ENCODE measurements at places on chromosomes 5 and 9.

GRCh38 chr5:77356740-77357139, 135.4 kb downstream of the WDR41 start:
- DNase-seq, result no peak

DNA sequence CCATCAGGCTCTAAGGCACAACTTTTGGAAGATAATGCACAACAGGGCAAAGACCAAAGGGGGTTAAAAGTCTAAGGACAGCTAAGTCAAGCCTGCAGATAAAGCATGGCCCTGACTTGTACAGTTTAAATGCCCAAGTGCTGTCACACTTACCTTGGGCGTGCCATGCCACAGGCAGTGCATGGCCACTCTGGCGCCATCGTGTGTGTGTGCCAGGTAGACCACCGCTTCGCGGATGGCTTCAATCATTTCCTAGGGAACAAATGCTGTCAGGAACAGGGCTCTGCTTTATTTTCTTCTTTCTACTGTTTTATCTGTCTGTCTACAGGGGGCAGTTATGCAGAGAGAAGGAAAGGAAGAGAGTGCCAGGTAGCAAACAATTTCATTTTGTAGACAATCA, 19.3 kb downstream of the PUM3 start:
- DNase-seq, result no peak

DNA sequence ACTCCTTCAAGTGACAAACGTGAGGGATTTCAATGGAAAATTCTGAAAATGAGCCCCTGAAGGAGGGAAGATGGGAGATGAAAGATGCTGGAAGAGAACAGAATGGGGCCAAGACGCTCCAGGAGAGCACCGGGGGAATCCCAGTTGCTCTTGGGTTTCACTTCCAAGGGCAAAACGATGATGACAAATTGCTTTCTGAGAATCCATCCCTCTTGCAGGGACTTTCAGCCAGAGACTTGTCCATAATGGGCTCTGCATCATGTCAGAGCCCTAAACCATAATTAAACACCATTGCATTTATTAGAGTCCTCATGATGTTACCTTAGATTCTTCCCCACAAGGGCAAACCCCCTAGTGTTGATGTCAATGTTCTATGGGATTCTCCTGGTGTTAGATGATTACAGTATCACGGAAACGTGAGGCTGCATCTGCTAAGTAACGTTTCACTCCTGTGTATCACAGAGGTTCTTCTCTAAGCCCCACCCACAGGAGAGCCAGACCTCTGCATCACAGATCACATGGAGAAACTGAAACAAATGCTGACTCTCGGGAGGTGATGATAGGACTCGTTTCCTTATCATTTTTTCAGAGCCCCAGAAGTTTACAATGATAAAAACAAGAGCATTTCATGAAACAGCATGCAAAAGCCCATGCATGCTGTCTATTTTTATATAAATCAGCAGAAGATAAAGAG, 114.4 kb downstream of the TENT4A start:
- no peak for DNase-seq

DNA sequence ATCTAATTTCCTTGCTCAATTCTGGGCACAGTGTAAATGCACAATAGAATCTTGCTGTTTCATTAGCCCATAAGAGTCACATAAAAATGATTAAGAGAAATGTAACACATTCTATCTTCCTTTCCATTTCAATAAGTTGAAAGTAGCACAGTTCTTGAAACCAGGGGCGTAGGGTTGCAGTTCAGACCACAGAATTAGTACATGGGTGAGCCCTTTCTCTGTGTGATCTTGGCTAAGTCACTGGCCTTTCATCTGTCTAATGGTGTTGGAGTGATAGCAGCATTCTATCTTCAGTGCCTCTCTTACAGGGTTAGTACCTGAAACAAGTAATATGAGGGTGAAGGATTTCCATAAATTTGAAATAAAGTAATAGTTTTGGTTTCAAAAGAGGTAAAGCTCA, 445.3 kb upstream of the ZNF462 start:
- no peak for DNase-seq

GRCh38 chr5:72426019-72426418, 81.2 kb downstream of the ZNF366 start:
- DNase-seq, result no peak

GRCh38 chr9:3495855-3496254, 29.9 kb downstream of the RFX3 start:
- no peak for DNase-seq

DNA sequence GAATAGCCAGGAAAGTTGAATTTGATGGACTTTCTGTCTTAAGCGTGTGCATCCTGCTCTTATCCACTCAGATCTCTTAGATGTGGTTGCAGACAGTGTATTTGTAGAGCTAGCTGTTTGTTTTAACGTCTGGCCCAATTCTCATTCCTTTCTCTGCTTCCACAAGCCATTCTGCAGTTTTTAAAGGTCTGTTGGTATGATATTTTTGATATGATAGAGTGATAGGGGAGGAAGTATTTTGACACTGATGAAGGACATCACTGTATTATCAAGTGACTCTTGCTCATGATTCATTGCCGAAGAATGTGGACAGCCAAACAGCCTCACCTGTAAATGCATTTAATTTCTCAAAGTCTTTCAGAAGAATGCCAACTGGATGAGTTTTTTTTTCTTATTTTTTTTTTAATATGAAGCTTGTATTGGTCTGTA, 4.5 kb downstream of the TJP2 start:
- DNase-seq, result no peak

- no peak for DNase-seq
These were observed 112.1 kb downstream of the BASP1 start for GRCh38 chr5:17329571-17329970.

DNA sequence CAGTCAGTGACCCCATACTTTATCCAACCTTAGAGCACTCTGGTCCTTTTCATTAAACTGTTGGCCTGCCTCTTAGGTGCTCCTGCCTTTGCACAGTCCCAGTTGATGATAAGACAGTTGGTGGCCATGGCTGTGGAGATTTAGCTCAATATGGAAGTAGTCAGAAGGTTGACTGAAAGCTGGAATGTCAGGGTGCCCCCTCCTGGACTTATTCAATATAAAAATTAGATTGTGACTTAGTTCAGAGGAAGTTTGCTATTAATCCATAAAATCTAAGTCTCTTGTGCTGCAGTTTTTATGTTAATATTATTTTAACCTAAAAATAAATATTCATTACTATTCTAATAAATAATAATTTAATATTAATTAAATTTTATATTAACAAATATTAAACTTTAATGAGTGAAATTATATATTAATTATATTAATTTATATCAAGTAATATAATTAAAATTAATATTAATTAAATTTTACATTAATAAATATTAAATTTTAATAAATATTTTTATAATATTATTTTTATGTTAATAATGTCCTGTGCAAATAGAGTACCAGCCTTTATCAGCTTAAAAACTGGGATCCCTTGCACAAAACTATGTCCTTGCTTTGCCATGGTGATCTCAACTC, 77.7 kb upstream of the ADAMTSL1 start:
- no peak for DNase-seq

DNA sequence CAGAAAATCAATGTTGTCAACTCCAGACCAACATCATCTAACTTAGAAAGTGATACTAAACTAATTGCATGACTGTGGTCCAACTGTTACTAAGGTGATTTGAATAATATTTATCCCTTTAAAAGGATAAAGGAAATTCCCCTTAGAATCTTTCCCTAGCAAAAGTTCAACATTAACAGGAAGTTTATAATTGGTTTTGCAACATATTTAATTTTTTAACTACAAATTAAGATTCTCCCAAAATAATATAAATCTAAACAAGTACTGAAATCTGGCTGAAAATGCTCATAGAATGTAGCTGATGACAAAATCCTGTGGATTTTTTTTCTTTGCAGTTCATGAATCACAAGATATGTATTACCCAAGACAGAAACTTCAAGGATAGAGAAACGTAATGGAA, 151.4 kb downstream of the LPAR1 start:
- no peak for DNase-seq

DNA sequence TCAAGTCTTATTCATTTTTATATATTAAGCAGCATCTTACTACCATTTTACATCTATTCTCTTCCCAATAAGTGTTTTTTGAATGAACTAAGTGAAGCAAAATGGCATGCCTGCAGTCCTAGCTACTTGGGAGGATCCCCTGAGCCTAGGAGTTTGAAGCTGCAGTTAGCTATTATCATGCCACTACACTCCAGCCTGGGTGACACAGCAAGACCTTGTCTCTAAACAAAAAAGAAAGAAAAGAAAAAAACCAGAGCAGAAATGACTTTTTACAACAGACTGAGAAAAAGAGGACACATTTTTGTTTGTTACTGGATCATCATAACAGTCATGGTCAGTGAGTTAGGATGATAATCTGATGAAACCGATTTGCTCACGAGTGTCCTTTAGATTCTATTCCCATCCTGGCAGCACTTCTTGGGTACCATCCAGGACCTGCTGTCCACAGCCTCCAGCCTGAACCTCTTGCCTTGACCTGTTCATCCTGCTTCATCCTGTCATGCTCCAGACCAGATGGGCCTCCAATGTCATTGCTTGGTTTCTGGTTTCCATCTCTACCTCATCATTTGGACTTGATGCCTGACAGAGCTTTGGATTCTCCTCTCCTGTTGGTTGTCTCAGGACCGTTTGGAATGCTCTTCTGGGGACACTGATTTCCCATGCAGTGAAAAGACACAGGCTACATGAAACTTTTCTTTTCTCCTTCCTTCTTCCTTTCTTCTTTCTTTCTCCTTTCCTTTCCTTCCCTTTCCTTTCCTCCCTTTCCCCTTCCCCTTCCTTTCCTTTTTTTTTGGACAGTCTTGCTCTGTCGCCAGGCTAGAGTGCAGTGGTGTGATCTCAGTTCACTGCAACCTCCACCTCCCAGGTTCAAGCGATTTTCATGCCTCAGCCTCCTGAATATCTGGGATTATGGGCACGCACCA, 50.1 kb upstream of the GLRX start:
- DNase-seq, result no peak

DNA sequence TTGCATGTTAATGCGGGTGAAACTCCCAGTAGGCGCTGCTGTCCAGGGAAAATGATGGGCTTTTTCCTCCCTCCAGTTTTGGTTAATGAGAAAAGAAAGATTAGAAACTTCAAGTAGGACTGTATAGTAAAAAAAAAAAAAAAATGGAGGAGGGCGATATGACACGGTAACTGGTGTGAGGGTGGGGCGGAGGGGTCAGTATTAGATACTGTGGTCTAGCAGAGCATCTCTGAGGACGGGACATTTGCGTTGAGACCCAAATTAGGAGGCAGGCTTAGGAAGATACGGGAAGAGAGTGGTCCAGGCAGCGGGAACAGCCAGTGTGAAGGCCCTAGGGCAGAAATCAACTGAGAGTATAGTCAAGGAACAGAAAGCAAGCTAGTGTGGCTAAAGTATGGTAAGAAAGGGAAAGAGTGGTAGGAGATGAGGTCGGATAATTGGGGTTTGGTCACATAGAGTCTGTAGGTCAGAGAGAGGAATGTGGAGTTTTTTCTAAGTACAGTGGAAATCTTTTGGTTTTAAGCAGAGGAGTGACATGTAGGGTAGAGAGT, 707 bp downstream of the RMND5B start:
- no peak for DNase-seq

DNA sequence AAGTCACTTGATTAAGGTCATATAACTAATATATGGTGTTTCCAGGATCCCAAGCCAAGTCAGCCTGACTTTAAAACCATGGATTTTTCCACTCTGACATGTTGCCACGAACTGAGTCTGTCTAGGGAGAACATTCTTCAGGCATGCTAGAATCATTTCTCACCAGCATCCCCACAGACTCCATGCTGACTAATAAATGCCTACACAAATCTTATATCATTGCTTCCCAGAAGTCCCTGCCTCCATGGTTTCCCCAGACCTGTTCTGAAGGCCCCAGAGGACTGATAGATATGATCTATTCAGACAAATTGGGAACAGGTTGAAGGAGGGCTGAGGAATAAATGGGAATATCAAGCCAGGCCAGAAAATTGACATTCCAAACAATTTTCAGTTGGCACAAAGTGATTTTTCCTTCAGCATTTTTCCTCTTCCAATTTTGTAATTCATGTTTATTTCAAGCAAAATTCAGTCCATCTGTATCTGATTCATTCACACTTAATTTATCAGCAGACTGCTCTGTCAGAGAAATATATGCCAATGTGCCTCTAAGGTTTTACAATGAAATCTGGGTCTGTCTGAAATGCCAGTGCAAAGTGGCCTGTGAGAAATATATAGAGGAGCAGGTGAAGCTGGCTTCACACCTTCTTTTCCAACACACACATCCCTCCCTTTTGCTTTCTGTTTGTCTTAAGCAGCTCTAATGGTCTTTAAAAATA, 413.6 kb upstream of the TNC start:
- DNase-seq, result no peak
